Activated T-helper 1 cell treated with anti-CD3 and anti-CD28 coated beads, Interleukin-12 subunit alpha, Interleukin-12 subunit beta, Interleukin-2, Interleukin-4 antibody, amounts not matched to agents 30 ng/mL and 10 ng/mL and 1 ng/mL, durations not matched to agents 14 hours and 24 hours and 36 hours (primary cell): ENCODE measurements at places on chromosomes 5 and 9. TPM values are rescaled to one million over a fixed set of nuclear protein-coding genes. Genes with fewer than 3 reads are reported as not detected.

Gene INSL6
- not detected in 2 replicates for total RNA-seq

Gene CCDC152
- 4.3 and 4.9 TPM in 2 replicates for total RNA-seq

Gene PHF24
- 0.08 and 0.12 TPM in 2 replicates for total RNA-seq

Gene OR13C2
- not detected in 2 replicates for total RNA-seq

Gene HK3
- 0.44 and 0.51 TPM in 2 replicates for total RNA-seq
